Activated CD4-positive, alpha-beta T cell treated with anti-CD3 and anti-CD28 coated beads for 36 hours (primary cell): ENCODE measurements at places on chromosomes 3 and 15.

- H3K27ac ChIP-seq: no peak overlapping the region
- peaks cover 21% of the 10 kb centered on the region for H3K4me1 ChIP-seq
- H3K4me3 ChIP-seq: no peak overlapping the region
- H3K27me3 ChIP-seq: peaks cover 3% of the 10 kb centered on the region
- no peak for DNase-seq
- no peaks in the 10 kb centered on the region for H3K36me3 ChIP-seq
Observed at GRCh38 chr3:122251428-122251827, 68.0 kb downstream of the CASR start.

DNA sequence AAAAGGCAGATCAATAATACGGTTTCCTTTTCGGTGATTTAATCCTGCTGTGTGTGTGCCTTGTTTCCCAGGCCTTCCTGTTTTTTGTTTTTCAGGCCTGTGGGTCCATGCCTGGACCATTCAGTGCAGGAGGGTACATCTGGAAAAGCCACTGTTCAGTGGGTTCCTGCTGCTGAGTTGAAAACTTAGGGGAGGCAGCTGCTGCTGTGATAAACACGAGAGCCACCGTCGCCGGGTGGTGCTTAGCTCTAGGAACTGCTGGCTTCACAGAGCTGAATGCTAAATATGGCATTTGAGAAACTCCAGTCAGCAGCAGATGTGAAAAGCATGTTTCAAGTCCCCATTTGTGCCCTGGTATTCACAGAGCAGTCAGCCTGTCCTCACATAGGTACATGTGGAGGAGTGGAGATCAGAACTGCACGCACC, 44.0 kb downstream of the SYNM start:
- H3K27ac ChIP-seq: no peak overlapping the region
- no peaks in the 10 kb centered on the region for H3K4me1 ChIP-seq
- no peak for DNase-seq
- H3K27me3 ChIP-seq: no peaks in the 10 kb centered on the region
- no peak overlapping the region for H3K4me3 ChIP-seq

- no peak overlapping the region for H3K4me3 ChIP-seq
- no peaks in the 10 kb centered on the region for H3K4me1 ChIP-seq
- no peak for DNase-seq
Observed at GRCh38 chr3:13782501-13782900, 97.4 kb downstream of the WNT7A start.

- no peaks in the 10 kb centered on the region for H3K27me3 ChIP-seq
- no peak overlapping the region for H3K27ac ChIP-seq
- no peak overlapping the region for H3K4me3 ChIP-seq
Observed at GRCh38 chr15:75207618-75208500, 6.2 kb downstream of the C15orf39 start.

DNA sequence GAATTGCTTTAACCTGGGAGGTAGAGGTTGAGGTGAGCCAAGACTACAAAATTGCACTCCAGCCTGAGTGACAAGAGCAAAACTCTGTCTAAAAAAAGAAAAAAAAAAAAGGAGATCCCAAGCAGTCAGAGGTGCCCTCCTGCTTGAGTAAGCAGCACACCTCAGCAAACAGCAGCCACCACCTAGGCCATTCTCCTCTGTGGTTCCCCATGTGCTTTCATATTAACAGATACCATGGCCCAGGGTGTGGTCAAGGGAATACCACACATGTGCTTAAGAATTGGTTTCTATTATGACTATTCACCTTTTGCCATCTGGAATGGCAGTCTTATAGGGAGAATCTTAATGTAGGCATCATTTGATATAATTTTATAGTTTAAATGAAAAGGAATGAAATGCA, 24.7 kb upstream of the CSPG5 start:
- no peak overlapping the region for H3K4me3 ChIP-seq
- H3K27ac ChIP-seq: no peak overlapping the region
- no peaks in the 10 kb centered on the region for H3K27me3 ChIP-seq
- no peak for DNase-seq
- peaks cover 30% of the 10 kb centered on the region for H3K36me3 ChIP-seq

GRCh38 chr15:95409626-95410310, 920.7 kb upstream of the NR2F2 start:
- H3K27me3 ChIP-seq: no peaks in the 10 kb centered on the region
- no peak for DNase-seq

DNA sequence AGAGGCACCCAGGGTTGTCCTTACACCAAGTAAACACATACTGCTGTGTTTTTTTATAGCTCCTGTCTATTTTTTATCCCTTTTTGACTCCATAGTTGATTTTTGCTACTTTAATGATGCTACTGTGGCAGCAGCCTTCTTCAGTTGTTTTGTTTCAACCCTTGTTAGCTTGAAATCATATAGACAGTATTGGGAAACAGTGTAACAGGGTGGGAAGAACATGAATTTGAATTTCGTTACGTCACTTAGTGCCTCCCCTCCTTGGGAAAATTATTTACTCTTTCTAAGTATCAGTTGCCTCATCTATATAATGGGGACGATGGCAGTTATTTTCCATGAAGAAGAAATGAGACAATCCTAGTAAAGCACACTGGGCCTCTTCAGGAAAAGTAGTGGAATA, 409.8 kb upstream of the TPRG1 start:
- peaks cover 4% of the 10 kb centered on the region for H3K36me3 ChIP-seq
- no peaks in the 10 kb centered on the region for H3K27me3 ChIP-seq
- H3K27ac ChIP-seq: no peak overlapping the region
- no peak for DNase-seq

GRCh38 chr3:32257641-32258438, 19.4 kb downstream of the CMTM8 start:
- no peak overlapping the region for H3K4me3 ChIP-seq
- no peaks in the 10 kb centered on the region for H3K27me3 ChIP-seq
- no peak overlapping the region for H3K27ac ChIP-seq
- H3K4me1 ChIP-seq: peaks cover 16% of the 10 kb centered on the region
